IMR-90 (cell line): ENCODE measurements at places on chromosomes 12 and 14. TPM values are rescaled to one million over a fixed set of nuclear protein-coding genes. Genes with fewer than 3 reads are reported as not detected.

- no peak for DNase-seq
Observed at GRCh38 chr12:130014485-130014807, 110.6 kb upstream of the TMEM132D start.

DNA sequence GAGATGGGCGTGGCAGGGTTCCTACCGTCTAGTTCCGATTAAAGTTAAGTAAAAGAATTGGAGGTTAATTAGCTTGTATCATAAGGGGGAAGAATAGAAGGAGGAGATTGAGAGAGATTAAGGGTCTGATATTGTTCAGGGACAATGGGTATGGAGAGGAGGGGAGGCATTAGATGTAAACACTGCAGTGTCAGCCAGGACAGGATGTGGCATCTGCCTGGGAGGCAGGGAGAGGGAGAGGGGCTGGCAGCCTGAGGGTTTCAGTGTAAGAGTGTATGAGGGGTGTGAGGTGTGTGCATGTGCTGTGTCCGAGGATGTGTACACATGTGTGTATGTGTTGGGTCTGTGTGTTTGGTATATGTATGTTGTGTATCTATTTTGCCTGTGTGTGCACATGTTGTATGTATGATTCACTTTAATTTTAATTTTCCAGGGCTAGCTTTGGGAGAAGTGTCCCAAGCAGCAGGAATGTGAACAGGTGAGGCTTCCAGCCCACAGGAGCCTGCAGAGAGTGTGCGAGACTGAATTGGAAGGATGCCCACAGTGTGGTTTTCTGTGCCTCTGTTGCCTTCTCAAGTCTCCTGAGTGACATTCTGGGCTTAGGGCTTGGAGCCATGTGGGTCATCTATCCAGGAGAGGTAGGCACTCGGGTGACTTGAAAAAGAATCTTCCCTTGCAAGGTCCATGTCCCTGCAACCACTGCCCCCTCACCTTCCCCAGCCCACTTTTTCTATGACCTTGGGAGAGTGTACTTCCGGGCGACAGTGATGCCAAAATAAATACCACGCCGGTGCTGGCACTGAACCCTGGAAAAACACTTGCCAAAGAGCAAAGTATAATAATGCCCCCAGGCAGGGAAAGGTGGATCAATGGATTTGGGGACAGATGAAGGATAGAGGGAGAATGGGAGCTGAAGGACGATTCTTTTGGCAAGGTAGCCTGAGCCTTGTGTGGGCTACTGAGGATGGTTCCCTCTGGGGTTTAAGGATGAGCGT, 36.8 kb upstream of the DCD start:
- DNase-seq = no peak

GRCh38 chr14:100873096-100873482, 30.4 kb downstream of the RTL1 start:
- no peak for DNase-seq

DNA sequence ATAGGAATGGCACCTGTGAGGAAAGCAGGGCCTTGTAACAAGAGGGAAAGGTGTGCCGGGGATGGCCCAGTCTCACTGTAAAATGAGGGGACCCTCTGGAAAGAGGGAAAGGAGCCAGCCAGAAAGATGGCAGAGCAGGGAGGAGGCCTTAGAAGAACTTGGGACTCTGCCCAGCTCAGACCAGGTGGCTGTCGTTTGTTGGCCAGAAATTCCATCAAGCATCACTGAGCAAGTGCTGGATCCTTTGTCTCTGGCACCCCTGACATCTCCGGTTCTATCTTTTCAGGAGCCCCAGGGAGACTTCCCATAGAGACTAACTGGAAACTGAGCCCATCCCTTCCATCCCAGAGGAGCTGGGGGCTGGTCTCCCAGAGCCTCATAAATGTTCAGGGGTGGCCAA, 43.3 kb downstream of the DEGS2 start:
- DNase-seq = no peak

DNA sequence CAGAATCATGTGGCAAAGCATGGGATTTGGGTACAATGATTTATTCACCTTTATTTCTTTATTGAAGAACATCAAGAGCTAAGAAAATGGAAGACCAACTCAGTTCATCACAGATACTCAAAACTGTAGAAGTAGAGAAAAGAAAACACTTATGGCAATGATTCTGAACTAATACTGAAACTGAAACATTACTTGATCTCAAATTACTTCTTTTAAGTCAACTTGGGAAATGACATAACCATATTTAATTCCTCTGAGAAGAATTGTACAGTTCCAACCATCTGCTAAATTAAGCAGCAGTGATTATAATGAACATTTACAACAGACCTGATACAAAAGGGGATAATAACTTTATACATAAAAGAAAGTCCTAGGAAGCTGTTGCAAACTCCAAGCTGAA, 466.5 kb downstream of the TMTC2 start:
- no peak for DNase-seq

DNA sequence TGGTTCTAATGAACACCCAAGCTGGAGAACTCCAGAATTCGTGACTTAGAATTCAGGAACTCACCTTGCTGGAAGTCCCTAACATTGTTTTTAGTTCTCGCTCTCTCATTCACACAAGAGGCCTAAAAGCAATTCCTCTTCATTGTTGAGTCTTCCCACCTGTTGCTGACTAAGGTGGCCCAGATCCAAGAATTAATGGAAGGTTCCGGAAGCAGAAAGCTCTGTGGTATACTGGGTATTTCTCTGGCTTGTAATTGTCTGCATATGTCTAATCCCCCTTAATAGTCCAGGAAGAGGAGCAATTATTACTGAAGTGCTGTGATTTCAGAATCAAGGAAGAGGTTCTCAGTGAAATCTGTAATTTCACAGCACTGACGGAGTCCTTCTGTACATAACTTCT, 31.4 kb downstream of the TMEM233 start:
- DNase-seq = no peak

GRCh38 chr12:58099476-58099875, 158.1 kb downstream of the ATP23 start:
- no peak for DNase-seq

- DNase-seq = no peak
Observed at GRCh38 chr12:93540466-93540865, 32.0 kb upstream of the SOCS2 start.

DNA sequence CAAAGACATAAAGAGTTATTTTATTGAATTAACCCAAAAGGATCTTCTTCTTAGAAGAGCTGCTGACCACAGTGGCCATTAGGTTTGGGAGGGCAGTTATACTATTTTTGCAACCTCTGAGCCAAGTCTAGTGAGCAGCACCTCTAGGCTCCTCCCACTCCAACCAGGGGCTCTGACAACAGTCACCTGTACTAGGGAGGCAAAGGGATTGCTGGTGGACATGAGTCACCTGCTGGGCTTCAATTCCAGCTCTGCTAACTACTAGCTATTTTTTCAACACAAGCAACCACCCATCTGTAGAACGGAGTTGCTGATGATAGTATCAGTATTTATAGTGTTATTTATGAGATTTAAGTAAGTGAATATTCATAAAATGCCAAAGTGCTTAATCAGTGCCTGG, 166.0 kb downstream of the KLHL28 start:
- DNase-seq = peak; percentile 10

The LPAR5 gene
- not detected in 2 replicates for total RNA-seq

The REM2 gene
- under 0.01 TPM in 2 replicates for total RNA-seq

The MYF6 gene
- total RNA-seq = not detected in 2 replicates
